H4 (cell line): ENCODE measurements at places on chromosomes 1 and 21.

DNA sequence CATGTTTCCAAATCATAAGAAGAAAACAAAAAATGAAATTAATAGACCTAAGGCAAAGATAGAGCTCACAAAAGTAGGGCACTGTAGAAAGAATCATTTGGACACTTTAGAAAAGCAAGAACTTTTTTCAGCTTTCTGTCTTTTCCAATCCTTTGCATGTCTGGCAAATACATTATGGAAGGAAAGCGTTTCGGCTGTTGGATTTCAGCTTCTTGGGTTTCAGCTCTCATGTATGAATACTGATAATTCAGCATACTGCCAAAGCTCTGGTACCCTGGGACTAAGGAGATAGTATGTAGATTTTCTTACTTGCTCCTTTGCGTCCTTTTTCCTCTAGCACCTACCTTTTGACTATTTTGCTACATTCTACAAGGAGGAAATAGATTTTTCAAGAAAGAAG is 375.9 kb downstream of the BRINP3 start:
- no peak for DNase-seq

DNA sequence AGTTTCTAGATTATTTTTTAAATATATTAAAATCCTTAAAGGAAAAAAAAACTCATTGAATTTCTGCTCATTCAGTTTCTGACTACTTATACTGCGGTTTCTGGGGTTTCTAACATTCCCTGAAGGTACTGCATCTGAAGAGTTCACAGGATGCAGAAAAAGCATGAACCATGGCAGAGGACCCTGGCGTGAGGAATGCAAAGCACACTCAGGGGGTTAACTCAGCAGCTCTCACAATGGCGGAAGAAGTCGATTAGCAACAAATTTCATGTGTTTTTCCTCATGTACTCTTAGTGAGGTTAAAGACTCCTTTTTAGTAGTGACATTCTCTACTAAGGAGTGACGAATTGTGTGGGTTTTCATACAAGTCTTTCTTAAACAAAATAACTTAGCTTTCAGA is 975.6 kb downstream of the NCAM2 start:
- DNase-seq = peak; percentile 29

DNA sequence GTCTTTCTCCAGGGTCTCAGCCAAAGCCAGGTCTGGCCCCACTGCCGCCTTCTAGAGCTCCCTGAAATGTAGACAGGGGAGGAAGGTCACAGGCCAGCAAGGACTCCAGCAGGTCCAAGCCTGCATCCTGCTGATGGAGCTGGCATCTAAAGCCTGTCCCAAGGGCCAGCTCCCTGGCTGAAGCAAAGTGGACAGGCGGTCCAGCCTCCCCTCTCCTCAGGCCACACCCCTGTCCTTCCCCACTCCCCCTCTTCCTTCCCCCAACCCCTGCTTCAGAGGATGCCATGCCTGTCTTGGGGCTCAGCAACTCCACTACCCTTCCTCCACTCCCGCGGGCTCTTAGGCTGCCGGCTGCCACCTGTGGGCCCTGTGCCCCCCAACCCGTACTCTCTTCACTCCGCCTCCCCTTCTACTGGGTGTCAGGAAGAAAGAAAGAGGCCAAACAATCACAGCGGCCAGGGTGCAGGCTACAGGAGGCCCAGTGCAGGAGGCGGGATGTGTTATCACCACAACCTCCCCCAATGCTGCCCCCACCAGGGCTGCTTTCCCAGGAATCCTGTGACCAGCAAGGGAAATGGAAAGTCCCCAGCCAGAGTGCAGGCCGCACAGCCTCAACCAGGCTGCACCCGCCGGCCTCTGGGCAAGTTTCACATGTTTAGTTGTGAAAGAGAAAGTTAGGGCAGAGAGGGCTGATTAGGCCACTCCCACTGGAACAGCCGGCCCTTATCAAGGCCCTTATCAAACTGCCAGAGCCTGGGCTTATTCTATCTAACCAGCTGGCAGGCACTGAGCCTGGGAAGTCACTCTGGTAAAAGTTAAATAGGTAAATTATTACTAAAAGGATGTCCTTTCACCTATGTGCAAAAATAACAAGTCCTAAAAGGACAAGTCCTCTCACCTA is 34.1 kb downstream of the ACOT7 start:
- peak; percentile 90 for DNase-seq

- peak; percentile 15 for DNase-seq
These were observed 20.7 kb upstream of the GJA5 start for GRCh38 chr1:147781056-147781471.
